ENCODE measurements at places on chromosomes 1 and 21. TPM values are rescaled to one million over a fixed set of nuclear protein-coding genes. Genes with fewer than 3 reads are reported as not detected.

The FNBP1L gene
- 82.4 TPM for total RNA-seq

The MX1 gene
- 10.4 TPM for total RNA-seq

The WNT9A gene
- 1.8 TPM for total RNA-seq

The CELA2B gene
- not detected for total RNA-seq

The CNKSR1 gene
- total RNA-seq, result not detected

The NRAS gene
- total RNA-seq, result 96.6 TPM
